ENCODE measurements at places on chromosomes 2 and 18. TPM values are rescaled to one million over a fixed set of nuclear protein-coding genes. Genes with fewer than 3 reads are reported as not detected.

STON1 gene
- 32.5 TPM for total RNA-seq

TEX44 gene
- not detected for total RNA-seq

DNAH6 gene
- total RNA-seq = 2.0 TPM

RPIA gene
- total RNA-seq = 19.4 TPM

SLC4A5 gene
- 8.4 TPM for total RNA-seq

CXCR1 gene
- total RNA-seq = 1.4 TPM

IDH1 gene
- 53.2 TPM for total RNA-seq

IL1RL2 gene
- 1.2 TPM for total RNA-seq

KCNK3 gene
- 6.7 TPM for total RNA-seq

TMEM178A gene
- total RNA-seq = 40.5 TPM

LIMS4 gene
- 4.4 TPM for total RNA-seq

ST8SIA5 gene
- 0.88 TPM for total RNA-seq

ANKRD62 gene
- not detected for total RNA-seq

RAB27B gene
- total RNA-seq = 4.6 TPM

MYCN gene
- 25.7 TPM for total RNA-seq

TFCP2L1 gene
- total RNA-seq = 68.4 TPM

MRPS9 gene
- total RNA-seq = 18.5 TPM

C2orf15 gene
- total RNA-seq = 8.7 TPM

CAPN10 gene
- 28.1 TPM for total RNA-seq

SERPINB10 gene
- total RNA-seq = 1.2 TPM

ATF2 gene
- total RNA-seq = 67.7 TPM

DSG4 gene
- not detected for total RNA-seq

GAREM2 gene
- total RNA-seq = 3.7 TPM

ASB18 gene
- 2.0 TPM for total RNA-seq

B4GALT6 gene
- 5.7 TPM for total RNA-seq

IL1RL1 gene
- total RNA-seq = 1.9 TPM

LOXHD1 gene
- 2.2 TPM for total RNA-seq

ALPI gene
- not detected for total RNA-seq

MOCOS gene
- total RNA-seq = 0.53 TPM

SPC25 gene
- 4.3 TPM for total RNA-seq

DCDC2C gene
- 0.93 TPM for total RNA-seq

ACTR3 gene
- 115 TPM for total RNA-seq

SLC14A1 gene
- 14.9 TPM for total RNA-seq

MOGAT1 gene
- not detected for total RNA-seq

DYNC1I2 gene
- total RNA-seq = 112 TPM

IL36RN gene
- not detected for total RNA-seq

All from metanephros (tissue), 2 donors.